SHP77 treated with DMSO at 0.1 percent for 48 hours (cell line): ENCODE measurements at places on chromosomes 1 and 21.

GRCh38 chr1:52798331-52798730 is 44.2 kb upstream of the ZYG11A start:
- DNase-seq: no peak

- no peak for DNase-seq
Measured at GRCh38 chr1:58699011-58699762, 675 bp downstream of the MYSM1 start.

GRCh38 chr1:28855046-28855445 is 43.1 kb downstream of the OPRD1 start:
- DNase-seq: no peak

GRCh38 chr1:30844631-30845030 is 63.9 kb downstream of the SDC3 start:
- DNase-seq: no peak

DNA sequence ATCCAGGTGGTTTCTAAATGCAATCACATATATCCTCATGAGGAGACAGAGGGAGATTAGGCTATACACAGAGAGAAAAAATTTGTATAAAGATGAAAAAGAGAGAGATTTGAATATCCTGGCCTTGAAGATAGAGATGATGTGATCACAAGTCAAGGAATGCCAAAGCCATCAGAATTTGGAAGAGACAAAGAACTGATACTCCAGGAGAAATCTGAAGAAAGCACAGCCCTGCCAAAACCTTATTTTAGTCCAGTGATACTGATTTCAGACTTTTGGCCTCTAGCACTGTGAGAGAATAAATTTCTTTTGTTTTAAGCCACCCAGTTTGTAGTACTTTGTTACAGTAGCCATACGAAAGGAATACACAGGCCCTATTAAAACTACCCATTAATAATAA is 33.4 kb downstream of the DOCK7 start:
- no peak for DNase-seq
